Right ventricle myocardium superior (tissue), 1 donor: ENCODE measurements at places on chromosomes 12 and 14. TPM values are rescaled to one million over a fixed set of nuclear protein-coding genes. Genes with fewer than 3 reads are reported as not detected.

Gene GOLGA3
- total RNA-seq: 24.8 TPM

Gene IGF1
- total RNA-seq: 8.3 TPM

Gene C12orf54
- not detected for total RNA-seq

Gene OR6C3
- not detected for total RNA-seq

Gene ERP27
- 0.24 TPM for total RNA-seq

Gene ZCRB1
- total RNA-seq: 59.0 TPM

Gene KRT73
- total RNA-seq: not detected

DNA sequence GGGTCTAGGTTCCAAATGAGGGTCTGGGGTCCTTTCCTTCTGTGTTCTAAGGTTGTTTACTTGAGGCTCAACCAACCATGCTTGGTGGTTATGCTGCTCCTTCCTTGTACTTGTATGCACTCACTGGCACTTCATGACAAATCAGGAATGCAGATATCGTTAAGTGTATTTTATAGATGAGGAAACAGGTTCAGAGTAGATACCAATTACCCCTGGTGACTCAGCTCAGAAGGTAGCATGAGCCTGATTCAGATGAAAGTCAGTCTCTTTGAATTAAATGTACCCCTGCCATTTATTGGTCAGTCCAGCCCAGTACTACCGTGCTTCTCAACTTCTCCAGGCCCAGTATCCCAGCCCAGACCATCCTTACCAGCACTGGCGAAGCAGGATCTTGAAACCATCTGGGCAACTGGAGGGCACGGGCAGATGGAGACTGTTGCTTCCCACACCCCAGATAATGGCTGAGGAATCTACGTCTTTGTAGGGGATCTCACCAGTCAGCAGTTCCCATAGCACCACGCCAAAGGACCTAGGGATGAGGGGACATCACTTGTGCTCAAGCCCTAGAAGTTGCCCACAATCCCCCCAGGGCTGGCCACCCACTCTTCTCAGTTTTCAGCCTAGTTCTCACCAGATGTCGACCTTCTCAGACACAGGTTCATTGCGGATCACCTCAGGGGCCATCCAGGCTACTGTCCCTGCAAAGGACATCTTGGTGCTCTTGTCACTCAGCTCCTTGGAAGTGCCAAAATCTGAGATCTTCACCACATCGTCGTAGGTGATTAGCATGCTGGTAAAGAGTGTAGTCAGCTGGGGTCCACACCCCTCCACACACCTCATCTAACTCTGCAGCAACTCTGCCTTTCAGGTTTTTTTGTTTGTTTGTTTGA is 14.3 kb downstream of the MAP3K12 start:
- no peak for DNase-seq

DNA sequence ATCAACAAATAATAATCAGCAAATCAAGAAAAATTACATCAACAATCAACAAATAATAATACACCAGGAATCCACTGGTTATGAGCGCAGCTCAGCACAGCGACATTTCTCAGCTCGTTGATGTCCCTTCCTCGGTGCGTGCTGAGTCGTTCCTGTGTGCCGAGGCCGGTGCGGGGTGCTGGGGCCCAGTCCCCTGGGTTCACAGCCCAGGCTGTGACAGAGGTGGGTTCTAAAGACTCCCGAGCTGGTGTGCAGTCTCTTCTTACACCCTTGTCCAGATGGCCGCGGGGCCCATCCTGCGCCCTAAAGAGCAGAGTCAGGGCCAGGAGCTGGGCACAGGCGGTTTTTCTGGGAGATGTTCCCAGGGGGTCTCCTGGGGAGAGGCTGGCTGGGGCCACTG is 26.9 kb upstream of the TRAF3 start:
- no peak for DNase-seq

GRCh38 chr12:20398686-20399085 is 30.3 kb downstream of the PDE3A start:
- no peak for DNase-seq

GRCh38 chr12:92745856-92746550 is 43.2 kb downstream of the PLEKHG7 start:
- peak; percentile 89 for DNase-seq

DNA sequence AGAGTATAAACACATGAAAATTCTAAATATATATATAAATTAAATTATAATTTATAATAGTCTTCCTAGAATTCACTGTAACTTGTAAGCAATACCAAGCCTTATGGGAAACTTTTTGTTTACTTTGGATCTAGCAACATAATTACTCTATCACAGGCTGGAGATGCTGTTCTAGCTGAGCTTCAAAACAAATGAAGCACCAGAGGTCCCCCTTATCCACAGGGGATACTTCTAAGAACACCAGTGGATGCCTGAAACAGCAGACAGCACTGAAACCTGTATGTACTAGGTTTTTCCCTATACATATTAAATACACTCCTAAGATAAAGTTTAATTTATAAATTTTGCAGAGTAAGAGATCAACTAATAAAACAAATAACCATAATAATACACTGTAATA is 96.6 kb downstream of the CDK17 start:
- no peak for DNase-seq

DNA sequence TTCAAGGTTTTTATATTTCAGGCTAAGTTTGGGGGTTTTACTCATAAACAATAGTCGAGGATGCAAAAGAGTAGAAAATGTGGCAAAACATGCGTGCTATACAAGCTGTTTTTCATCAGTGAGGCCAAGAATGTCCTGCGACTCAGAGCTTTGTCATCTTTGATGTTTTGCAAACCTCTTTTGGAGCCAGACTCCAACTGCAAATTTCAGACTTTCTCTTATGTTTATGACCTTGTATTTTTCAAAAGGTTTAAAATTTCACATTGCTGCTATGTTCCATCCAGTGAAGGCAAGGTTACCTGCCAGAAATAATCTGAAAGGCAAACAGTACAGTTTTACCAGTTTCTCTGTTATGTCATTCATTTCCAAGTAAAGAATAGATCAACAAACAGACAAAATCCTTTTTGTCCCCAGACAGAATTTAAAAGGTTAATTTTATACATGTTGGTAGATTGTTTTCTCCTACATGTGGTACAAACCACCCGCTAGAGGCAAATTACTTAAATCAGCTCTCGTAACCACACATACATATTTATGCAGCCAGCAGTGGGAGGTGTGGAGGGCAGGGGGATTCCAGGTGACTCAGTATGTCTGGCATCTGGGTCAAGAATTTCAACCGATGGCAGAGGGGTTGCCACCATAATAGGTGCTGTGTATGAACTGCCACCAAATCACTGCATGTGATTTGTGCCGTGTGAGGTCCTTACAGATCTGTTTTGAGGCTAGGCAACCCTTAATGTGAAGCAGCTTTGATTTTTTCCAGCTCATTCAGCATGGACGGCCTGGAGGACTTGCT is 119.8 kb upstream of the CPM start:
- no peak for DNase-seq

- no peak for DNase-seq
These were observed 47.1 kb downstream of the PLXNC1 start for GRCh38 chr12:94195483-94195882.

- DNase-seq: no peak
These were observed 22.3 kb downstream of the FBXW8 start for GRCh38 chr12:116933091-116933490.

DNA sequence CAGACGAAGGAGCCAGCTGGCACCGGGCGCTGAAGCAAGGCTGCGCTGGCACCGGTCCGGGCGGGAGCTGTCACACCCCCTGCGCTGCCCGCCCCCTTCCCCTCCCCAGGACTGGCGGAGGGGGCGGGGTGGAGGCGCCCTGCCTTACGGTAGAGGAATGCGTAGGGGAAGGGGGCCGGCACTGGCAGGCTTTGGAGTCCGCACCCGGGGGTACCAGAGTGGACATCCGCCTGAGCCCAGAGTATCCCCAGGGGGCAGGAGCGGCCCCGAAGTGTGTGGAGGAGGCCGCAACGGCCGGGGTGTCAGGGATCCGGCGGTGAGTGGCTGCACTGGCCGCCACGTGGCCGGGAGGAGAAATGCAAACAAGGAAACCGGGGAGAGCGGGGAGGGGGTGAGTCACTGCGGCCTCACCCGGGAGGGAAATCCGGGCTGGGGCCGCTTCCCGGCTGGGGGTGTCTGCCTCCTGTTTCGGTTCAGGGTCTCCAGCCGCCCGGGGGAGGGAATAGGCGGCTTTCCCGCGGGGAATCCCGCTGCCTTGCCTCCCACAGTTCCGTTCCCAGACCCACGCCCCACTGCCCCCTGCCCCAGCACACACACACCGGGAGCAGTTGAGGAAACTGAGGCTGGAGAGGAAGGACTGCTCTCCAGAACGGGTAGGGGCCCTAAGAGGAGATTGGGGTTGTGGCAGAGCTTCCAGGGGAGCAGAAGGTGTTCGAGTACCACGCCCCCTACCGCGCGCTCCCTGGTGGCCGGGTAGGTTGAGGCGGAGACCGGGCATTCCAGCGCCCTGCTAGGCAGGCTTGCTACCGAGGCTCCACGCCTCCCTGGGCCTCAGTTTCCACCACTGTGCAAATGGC is at the start of gene RAPGEF3:
Gene RAPGEF3 (minus strand): TSS at position 47 of the 857 bp plus-strand sequence. CDS start 324 bp downstream, outside the sequence.
- peak; percentile 92 for DNase-seq

- no peak for DNase-seq
These were observed 1.8 kb downstream of the MARCHF9 start for GRCh38 chr12:57756406-57757341.

DNA sequence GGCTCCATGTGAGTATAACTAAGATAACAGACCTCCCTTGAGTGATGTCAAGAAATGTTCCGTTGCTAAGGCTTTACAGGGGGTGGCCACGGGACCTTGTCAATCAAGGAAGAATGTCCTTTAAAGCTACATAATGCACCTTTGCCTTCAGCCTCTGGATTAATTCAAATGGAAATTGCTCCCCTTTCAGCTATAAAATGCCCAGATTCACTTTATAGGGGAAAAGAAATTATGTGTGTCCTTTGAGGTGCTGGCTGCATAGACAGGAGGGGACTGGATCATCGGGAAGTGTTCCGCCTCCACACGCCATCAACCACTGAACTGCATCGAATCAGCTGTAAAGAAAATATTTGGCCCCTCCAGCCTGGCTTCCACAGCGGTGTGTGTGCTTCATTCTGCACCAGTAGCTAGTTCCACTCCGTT is 415.4 kb downstream of the DPF3 start:
- DNase-seq: no peak

DNA sequence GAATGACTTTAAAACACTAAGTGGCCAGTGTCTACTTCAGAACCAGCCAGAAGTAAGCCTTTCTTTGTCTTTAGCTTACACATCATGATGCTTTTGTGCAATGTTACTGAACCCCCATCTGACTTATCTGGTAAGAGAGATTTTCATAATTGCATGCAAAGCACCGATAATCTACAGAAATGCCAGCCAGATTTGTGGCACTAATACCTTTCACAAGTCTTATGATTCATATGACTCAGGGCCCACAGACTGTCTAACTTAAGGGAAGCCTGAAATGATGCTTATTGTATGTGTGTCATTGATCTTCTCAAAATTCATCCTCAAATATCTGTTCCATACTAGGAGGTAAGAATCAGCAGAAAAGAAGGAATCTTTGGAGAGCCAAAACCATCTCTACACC is 18.0 kb downstream of the IGF1 start:
- DNase-seq: no peak
